ENCODE measurements at places on chromosomes 4 and X. TPM values are rescaled to one million over a fixed set of nuclear protein-coding genes. Genes with fewer than 3 reads are reported as not detected.

GRCh38 chr4:73508651-73509050 is 27.1 kb downstream of the AFM start:
- DNase-seq = no peak

FRMD7 gene
- not detected for total RNA-seq

AMTN gene
- not detected for total RNA-seq

- DNase-seq = no peak
These were observed 2025.2 kb downstream of the PCDH7 start for GRCh38 chr4:32745351-32745750.

SPANXB1 gene
- not detected for total RNA-seq

DNA sequence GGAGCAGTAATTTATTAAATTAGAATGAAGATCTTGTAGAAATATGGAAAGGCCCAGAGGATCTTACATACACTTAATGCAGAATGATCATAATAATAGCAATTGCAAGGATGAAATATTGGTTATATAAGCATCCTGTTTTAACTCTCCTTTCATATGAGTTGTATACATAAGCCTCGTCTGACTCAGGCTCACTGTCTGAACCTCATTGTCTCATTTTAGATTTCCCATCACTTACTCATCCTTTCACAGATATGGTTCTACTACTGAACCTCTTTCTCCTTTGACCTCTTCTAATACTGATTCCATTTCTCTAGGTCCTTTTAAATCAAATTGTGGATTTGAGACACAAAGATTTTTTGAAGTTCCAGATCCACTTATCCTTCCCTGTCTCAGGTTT is 277.3 kb upstream of the TRPC5 start:
- DNase-seq = no peak

- no peak for DNase-seq
These were observed 2.0 kb upstream of the NYX start for GRCh38 chrX:41445171-41445570.
